ENCODE measurements at places on chromosomes 12 and 14.

DNA sequence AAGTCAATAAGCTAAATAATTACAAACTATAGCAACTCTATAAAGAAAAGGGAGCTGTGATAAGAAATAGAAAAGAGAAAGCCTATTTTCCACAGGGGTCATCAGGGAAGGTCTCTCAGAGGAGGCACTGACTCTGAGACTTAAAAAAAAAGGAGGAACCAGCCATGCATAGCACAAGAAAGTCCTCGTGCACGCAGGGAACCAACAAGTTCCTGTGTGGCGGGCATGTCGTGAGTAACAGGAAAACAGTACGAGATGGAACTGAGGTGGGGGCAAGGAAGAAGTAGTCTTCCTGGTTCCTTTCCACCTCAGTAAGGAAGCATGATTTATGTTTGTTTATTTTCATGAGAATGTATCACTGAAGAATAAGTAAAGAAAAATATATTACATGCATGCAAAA is 367.0 kb upstream of the TMEM132C start:
- DNase-seq: no peak

- peak; percentile 60 for DNase-seq
Measured at GRCh38 chr12:51591016-51591901, at the start of gene SCN8A. TSS of gene SCN8A (plus strand) at chr12:51591233. CDS start at chr12:51662818, 71,585 bp downstream.

- no peak for DNase-seq
Measured at GRCh38 chr12:1348606-1349005, 245.8 kb downstream of the FBXL14 start.

- no peak for DNase-seq
Measured at GRCh38 chr12:53564278-53564677, 57.0 kb upstream of the NPFF start.

DNA sequence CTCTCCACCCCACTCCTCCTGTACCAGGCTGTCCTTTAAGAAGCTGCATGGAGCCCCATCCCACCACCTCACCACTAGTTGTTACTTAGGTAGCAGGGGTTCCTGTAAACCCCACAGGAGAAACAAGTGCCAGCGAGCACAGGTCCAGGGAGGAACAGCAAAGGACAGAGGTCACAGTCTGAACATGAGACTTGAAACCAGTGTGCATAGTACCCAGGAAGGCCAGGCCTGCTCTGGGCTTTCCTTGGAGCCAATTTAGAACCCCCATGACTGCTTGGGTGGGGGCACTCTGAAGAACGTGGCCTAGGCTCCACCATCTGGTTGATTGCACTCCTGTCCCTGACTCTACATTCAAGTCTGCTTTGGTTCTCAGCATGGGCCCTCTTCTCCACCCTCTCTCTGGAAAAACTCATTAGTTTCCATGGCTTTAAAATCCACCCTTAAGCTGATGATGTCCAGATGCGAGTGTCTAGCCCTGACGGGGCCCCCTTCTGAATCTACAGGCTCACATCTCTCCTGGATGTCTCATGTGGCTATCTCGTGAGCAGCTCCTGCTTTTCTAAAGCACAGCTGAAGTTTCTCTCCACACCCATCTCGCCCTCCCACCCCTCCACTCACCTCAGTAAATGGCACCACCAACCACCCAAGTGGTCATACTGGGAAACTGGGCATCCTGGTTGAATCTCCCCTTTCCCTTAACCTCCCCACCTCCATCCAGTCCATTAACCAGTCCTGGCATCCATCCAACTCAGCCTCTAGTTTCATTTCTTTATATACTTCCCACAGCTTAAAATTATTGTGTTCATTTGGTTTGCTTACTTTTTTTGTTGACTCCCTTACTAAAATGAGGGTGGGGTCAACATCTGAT is 8.4 kb downstream of the KRT3 start:
- DNase-seq: no peak

DNA sequence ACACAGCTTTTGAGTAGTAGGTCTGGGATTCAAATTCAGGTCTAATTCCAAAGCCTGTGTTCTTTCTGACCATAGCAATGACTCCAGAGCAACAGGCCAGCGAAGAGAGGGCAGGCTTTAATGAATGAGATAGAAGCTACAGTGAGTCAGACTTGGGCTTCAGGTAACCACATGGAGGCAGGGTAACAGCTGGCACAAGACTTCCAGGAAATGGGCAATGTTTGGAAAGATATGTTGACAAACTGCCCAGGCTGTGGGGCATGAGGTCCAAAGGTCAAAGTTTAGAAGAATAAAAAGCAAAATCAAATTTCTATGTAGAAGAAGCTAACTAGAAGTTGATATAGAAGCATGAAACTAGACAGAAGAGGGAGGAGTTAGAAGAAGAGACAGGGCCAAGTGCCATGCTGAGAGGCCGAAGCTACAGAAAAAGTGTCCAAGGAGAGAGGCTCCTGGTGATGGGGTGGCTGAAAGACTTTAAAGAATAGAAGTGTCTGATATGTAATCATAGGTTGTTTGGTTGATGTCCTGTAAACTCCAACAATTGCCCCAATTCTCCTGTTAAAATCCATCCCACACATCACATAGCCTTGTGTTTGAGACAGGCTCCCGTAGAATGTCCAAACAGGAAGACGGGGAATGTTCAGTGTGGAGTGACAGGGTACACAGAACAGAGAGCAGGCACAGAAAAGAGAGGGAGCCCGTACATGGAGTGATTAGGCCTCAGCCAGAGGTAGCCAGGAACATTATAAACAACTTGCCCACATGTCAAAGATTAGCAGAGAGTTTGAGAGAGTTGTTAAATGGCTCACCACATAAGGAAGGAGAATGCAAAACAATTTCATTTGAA is 384.7 kb downstream of the CCDC91 start:
- DNase-seq: no peak

GRCh38 chr14:99166506-99166905 is 105.5 kb downstream of the BCL11B start:
- no peak for DNase-seq

- peak; percentile 26 for DNase-seq
Measured at GRCh38 chr14:76867516-76868453, 41.6 kb downstream of the LRRC74A start.

- no peak for DNase-seq
Measured at GRCh38 chr12:82596483-82596882, 90.2 kb upstream of the TMTC2 start.

DNA sequence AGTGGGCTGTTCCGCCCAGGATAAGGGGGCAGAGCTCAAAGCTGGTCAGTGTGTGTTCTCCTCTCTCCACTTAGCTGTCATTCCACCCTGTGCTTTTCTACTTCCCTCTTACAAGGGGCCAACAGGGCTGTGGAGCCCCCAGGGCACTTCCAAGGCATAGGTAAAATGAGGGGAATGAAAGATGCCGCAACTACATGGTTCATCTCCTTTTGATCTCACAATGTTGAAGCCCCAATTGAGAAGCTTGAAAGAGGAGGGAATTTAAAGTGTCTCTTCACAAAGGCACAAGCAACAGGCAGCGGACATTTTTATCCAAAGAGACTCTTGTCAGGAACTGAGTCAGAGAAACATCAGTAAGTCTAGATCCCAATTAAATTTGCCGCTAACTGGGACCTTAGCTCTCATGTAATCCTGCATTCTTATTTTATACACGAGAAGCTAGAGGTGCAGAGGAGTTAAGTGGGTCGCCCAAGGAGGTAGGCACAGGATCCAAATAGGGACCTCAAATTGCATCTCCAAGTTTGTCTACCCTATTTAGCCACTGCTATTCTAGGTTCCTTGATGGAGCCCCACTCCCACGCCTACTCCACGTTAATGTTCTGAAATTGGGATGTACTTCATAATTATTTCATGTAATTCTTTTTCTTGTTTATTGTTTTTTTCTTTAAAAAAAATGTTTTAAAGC is 20.1 kb downstream of the TRIM9 start:
- no peak for DNase-seq

- DNase-seq: no peak
Measured at GRCh38 chr14:69484444-69485314, at the start of gene PLEKHD1. TSS of gene PLEKHD1 (plus strand) at chr14:69484728. CDS start at chr14:69484966, 238 bp downstream.

Data from activated CD8-positive, alpha-beta memory T cell treated with anti-CD3 and anti-CD28 coated beads, Interleukin-2, amount 50 U/mL, for 4 hours (primary cell).